ENCODE measurements at places on chromosomes 2 and 18.

GRCh38 chr2:67108231-67108630 is 288.9 kb upstream of the ETAA1 start:
- no peak for DNase-seq

GRCh38 chr2:47720036-47720435 is 62.9 kb upstream of the MSH6 start:
- no peak for DNase-seq

DNA sequence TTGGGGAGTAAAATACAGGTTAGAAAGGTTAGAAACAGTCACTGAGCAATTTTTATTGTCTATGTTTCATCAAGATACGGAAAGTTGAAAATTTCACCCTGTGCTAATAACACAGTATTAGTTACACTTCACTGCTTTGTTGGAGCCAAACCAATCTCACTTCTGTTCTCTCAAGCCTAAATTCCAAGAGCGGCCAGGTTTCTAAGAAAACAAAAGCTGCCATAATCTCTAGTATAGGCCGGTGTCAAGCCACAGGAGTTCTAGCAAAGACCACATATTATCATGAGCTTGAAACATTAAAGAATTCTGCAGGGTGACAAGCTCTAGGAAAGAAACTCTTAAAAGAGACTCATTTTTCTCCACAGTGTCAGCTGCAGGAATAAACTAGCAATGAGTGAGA is 128.7 kb downstream of the TXNL1 start:
- DNase-seq, result no peak

GRCh38 chr2:159497256-159497655 is 119.1 kb downstream of the BAZ2B start:
- DNase-seq, result peak; percentile 53

GRCh38 chr2:194883711-194884110 is 773.3 kb upstream of the SLC39A10 start:
- DNase-seq, result no peak

DNA sequence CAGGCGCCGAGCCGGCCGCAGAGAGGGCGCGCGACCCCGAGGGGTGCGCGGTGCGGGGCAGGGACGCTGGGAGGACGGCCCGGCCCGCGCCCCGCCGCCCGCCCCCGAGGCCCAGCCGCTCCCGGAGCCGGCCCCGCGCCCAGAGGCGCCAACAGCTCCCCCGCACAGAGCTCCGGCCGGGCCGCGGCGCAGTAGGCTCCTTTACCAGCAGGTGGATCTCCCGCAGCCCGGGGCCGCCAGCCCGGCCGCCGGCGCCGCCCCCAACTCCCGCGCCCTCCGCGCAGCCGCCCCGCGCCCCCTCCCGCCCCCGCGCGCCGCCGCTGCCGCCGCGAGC is 258 bp downstream of the MGAT4A start:
- no peak for DNase-seq

GRCh38 chr2:163801486-163801885 is 65.7 kb upstream of the FIGN start:
- DNase-seq, result no peak

DNA sequence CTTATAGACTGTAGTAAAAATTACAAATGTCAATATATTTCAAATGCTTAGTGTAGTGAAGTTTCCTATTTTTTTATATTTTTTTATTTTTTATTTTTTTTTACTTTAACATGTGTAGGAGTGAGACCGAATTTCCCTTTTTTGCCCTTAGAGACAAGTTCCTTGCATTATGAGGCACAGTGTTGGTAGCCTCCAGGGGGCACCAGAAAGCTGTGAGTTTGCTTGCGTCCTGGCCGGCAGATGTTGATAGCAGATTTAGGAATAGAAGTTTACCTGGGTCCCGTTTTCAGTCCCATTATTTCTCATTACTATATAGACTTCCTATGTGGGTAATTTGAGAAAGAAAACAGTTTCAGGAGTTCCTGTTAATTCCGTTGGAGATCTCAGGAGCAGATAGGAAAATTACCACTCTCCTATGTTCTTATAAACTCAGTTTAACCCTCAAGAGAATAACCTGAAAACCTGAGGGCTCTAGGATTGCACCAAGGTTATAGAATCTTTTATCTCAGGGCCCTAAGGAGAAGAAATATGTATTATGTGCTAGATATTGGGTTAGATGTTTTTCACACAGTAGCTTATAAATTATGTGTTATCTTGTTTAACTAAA is 157.5 kb upstream of the SESTD1 start:
- DNase-seq, result no peak

All from GM04503 (cell line).